ENCODE measurements at places on chromosomes 3 and 15. TPM values are rescaled to one million over a fixed set of nuclear protein-coding genes. Genes with fewer than 3 reads are reported as not detected.

Gene CISH
- not detected for total RNA-seq

Gene ALG1L2
- not detected for total RNA-seq

Gene CYP8B1
- not detected for total RNA-seq

Gene ACP3
- total RNA-seq = not detected

Gene AEN
- total RNA-seq = 13.2 TPM

Gene ZNF80
- total RNA-seq = not detected

Gene CCR9
- not detected for total RNA-seq

All from Daoy (cell line).